HL-60 (cell line): ENCODE measurements at places on chromosomes 5 and 9.

DNA sequence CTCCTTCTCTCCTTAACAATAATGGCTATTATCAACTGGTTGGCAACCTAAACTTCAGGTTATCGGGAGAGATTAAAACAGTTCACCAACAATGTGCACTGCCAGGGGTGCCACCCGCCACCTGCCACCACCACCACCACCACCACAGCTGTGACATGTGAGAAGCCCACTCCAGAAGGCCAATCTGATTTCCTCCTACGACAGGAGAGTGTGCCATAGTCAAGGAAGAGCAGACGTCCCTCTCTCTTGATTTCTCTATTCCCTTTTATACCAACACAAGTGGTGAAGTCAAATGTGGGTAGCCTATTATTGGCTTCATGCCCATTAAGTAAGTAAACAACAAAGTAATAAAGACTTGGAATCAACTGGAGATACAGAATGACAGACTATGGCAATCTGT is 22.4 kb downstream of the GNAQ start:
- no peak for DNase-seq

GRCh38 chr9:79268806-79269205 is 303.0 kb upstream of the TLE4 start:
- no peak for DNase-seq

DNA sequence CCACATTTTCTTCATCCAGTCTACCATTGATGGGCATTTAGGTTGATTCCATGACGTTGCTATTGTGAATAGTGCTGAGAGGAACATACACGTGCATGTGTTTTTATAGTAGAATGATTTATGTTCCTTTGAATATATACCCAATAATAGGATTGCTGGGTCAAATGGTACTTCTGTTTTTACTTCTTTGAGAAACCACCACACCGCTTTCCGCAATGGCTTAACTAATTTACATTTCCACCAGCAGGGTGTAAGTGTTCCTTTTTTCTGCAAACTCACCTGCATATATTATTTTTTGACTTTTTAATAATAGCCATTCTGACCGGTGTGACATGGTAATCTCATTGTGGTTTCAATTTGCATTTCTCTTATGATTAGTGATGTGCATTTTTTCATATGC is 82.2 kb upstream of the RFX3 start:
- DNase-seq, result no peak

DNA sequence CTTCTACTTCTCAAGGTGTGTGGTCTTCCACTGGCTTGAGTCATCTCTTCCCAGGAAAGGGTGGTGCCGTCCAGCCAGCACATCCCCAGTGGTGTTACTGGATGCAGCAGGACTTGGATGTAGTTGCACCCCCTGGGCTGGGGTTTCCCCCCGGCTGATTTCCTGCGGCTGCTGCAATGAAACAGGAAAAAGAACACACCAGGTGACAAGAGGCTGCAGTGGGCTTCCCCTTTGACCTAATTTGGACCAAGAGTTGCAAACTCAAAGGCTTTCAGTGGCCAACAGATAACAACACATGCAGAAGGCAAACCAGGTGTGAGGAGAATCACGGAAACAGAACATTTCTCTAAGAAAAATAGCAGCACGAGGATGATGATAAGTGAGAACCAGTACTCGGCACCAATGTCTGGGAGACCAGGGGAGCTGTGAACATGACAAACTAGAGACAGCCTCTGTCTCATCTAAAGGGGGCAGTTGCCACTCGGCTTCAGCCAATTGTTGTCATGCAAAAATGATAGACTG is 83.7 kb downstream of the PDE6A start:
- DNase-seq, result no peak

DNA sequence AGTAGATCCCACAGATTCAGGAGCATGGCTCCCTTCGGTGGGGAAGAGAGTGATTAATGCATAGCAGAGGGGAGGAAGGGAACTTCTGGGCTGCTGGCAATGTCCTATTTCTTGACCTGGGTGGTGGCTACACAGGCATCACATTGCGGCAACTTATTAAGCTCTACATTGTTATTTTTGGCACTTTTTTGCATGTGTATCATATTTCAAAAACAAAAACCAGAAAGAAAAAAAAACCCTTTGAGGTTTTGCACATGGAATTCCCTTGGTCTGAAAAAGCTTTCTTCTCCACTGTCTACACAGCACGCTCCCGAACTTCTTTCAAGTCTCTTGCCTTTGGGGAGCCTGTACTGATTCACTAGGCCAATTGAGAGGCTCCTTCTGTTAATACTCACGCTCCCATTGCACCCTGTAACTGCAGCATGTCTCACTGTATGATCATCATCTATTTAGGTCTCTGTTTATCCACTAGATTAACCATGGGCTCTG is 25.1 kb downstream of the CEMIP2 start:
- no peak for DNase-seq

DNA sequence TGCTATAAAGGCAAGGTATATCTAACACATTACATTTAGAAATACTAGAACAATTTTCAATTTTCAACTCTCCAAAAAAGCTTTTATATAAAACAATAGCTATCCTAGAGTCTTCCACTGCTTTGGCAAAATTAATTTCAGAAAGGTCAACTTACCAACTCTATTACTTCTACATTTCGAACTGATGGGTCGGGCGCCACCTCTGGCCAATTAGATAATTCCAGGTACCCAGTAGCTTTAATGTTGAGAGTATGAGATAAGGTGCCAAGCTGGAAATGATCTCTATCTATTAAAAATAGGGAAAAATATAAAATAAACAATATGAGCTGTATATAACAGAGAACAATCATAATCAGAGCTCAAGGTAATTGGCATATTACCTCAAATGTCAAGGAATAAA is 166.6 kb downstream of the AP3B1 start:
- DNase-seq, result no peak

GRCh38 chr9:133793471-133793870 is 55.3 kb upstream of the SARDH start:
- no peak for DNase-seq

- no peak for DNase-seq
These were observed 145.5 kb upstream of the HAPLN1 start for GRCh38 chr5:83866181-83866580.

DNA sequence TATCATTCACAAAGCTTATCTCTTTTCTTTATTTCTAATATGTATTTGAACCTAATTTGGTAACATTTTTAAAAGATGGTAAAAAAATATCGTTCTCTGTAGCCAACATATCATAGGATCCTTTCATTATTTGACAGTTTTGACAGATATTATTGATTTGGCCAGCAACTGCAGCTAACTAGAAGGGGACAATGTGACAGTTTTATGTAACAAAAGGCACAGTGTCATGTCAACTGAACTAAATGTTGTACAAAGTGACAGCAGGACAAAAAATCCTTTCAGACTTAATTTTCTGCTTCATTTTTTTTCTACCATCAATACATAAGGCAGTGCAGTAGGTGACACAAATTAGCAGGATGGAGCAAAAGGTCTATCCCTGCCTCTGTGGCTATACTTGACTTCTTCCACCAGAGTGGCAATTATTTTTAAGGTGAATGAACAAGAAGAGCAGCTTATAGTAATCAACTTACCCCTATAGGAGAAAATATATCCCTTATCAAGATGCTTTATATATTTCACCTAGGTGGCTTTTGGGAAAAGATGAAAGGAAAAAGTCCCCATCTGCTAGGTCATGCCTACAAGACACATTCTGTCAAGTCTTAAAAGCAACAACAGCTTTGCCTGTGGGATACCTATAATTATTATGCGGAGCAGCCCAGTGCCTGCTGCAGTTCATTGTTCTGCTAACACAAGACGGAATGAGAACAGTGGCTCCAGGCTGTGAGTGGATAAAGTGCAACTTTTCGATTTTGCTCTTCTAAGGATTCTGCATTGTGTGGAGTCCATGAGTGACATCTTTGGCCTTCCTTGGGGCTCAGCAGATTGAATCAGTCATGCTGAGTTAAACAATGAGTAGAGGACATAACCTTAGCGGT is 694.9 kb downstream of the ISL1 start:
- DNase-seq, result no peak

DNA sequence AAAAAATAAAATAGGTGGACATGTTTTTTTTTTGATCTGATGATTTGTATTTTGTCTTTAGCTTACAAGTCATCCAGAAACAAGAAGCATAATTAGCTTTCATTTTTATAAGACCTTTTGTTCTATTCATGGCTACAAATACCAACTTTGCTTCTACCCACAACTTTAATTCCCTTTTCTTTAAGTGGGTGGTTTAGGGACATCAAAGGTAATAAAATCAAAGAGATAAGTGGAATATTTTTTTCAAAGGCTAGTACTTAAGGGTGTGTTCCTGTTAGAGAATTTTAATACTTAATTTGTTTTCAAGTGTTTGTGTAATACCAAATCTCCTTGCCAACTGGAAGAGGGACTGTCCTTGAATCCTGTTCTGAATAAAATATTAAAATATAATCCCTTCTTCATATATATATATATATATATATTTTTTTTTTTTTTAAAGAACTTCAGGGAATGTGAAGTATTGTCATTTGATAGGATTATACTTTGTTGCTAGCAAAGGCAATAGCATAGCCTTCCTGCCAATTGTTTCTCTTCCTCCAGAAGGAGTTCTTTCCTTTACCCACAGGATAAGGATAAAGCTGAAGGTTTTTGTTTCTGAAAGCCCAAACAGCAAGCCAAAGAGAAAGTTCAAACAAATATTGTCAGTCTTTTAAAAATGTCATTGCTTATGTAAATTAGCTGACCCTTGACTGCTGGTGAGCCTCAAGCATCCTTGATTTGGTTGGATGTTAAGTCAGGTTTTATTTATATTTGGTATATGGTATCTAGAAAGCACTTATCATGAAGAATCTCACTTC is 108.9 kb downstream of the PAM start:
- DNase-seq, result no peak

DNA sequence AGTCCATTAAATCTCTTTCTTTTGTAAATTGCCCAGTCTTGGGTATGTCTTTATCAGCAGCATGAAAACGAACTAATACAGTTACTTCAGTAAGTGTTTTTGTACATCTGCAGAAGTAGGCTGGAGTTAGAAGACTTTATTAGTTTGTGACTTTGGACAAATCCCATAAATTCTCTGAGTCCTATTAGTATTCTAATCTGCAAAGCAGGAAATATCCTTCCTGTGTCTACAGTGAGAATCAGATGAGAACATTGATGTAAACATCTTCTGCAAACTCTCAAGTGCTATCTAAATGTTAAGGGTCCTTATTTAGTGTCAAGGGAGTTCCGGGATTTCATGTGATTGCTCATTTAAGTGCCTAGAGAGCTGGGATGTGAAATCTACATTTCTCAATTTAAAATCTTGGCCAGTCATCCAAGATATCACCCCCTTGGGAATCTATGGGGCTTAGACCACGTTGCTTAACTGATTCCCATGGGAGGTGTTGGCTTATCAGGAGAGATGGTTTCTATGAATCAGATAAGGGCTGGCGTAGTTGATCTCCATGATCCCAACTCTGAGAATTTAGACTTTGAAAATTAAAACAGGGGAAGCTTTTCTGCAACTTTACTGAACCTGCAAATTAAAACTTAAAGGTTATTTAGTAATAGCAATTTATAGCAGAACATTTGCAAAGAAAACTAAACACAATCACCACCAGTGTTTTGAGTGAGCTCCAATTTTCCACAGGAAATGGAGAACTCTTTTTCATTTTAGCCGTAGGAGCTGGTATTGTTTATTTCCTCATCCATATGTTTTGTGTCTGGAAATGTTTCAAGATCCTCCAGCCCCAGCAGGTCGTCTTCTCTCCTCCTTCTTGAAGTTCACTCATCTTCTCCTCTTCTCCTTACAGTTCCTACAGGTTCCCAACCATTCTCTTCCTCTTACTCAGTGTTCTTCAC is 241.6 kb upstream of the CD180 start:
- no peak for DNase-seq

DNA sequence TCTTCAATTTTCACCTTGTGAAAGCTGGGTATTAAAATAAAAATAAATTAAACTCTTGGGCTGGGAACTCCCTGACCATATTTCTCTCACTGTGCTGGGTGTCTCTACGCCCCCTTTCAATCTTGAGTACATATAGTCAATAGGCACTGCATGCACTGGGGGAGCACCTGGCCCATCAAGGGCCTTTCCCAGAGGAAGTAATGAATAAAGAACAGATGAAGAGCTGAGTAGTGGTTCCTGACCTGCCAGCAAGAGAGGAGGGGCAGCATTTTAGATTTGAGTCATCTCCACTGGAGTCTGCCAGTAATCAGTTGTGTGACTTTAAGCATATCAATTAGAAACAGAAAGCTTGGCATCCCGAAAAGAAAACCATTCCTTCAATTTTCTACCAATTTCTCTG is 6.2 kb downstream of the MAPKAP1 start:
- DNase-seq, result no peak

DNA sequence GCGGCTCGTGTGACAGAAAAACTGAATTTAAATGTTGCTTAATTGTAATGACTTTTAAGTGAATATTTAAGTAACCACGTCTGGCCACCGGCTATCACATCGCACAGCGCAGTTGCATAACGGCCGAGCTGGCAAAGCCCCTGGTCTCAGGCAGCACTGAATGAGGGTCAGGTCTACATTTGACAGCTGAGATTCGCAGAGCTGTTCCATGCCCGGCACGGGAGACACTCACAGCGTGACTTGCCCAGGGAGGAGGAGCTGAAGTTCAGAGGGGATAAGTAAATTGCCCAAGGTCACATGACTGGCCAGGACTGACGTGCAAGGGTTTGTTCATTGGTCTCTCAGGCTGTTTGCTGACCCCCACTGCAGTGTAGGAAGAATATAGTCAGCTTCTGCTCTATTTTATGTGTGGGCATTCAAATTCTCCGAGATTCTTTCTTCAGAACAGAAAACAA is 17.4 kb upstream of the COL5A1 start:
- no peak for DNase-seq

- no peak for DNase-seq
These were observed 393.8 kb upstream of the SLC30A5 start for GRCh38 chr5:68699966-68700365.

DNA sequence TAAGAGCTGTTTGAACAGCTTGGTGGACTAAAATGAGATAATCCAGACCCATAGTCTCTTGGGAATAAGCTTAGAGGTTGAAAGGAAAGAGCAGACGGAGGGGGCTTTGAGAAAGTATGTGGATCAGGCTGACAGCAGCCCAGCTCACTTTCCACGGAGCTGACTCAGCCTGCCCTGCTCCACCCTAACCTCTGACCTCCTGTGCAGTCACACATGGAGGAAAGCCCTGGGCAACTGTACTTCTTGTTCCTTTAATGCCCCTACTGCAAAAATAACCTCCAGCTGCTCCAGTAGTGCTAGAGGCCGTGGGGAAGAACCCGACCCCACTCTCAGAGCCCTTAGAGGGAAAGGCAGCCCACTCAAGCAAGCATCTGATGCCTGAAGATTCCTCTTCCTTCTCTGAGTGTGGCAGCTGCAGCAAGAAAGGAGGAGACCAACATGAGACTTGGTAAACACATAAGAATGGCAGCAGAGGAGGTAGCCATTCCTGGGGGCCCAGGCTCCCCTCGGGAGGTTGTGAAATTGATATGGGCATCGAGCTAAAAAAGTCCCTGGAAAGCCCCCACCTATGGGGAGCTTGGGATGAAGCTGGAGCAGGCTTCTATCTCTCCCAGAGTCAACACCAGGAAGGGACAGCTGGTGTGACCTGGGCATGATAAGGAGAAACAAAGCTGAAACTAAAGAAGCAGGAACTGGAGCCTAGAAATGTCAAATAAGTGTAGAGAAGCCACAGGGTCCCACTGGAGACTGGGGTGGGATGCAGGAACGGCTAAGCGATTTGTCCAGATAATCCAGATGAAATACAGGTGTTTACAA is 204.3 kb downstream of the PIK3R1 start:
- DNase-seq, result no peak

GRCh38 chr5:159732220-159732619 is 184.1 kb upstream of the ADRA1B start:
- DNase-seq, result peak; percentile 7
